ENCODE measurements at places on chromosomes 6 and 20. TPM values are rescaled to one million over a fixed set of nuclear protein-coding genes. Genes with fewer than 3 reads are reported as not detected.

DNA sequence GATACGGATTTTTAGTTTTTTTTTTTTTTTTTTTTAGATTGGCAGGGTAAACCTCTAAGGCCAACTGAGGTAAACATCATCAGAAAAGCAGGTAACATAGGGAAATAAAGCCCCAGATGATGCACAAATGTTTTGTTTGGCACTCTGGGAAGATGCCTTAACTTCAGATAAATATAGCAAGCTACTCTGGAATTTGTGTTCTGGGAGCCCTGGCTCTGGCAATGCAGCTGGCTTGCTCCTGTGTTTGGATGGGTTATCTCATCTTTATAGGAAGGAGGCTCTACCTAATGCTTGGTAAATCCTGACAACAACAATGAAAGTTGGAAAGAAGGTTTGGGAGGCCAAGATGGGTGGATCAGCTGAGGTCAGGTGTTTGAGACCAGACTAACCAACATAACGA is 77.4 kb downstream of the GFOD1 start:
- no peak for DNase-seq

DNA sequence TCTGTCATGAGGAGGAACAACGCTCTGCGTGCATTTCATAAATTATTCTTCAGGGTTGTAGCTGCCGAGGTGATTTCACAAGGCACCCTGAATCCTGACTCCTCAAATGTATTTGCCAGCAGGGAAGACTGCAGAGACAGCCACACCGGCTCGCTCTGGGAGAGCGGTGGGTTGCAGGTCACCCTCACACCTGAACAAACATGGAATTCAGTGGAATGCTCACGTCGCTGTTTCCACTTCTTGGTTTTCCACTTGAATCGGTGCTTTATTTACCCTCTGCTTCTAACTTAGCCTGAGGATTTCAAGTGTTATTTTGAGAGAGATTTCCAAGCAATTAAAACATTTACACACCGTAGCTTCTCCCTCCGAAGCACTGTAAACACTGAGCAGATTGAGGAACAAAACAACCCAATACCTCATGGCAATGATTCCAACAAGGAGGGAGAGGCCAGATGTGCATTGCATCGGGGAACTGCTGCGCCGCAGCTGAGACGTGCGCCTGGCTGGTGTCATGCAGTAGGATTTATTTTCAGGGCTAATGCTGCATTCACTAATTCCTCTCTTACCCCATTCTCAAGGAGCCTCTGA is 59.5 kb upstream of the GGTLC1 start:
- DNase-seq = no peak

DNA sequence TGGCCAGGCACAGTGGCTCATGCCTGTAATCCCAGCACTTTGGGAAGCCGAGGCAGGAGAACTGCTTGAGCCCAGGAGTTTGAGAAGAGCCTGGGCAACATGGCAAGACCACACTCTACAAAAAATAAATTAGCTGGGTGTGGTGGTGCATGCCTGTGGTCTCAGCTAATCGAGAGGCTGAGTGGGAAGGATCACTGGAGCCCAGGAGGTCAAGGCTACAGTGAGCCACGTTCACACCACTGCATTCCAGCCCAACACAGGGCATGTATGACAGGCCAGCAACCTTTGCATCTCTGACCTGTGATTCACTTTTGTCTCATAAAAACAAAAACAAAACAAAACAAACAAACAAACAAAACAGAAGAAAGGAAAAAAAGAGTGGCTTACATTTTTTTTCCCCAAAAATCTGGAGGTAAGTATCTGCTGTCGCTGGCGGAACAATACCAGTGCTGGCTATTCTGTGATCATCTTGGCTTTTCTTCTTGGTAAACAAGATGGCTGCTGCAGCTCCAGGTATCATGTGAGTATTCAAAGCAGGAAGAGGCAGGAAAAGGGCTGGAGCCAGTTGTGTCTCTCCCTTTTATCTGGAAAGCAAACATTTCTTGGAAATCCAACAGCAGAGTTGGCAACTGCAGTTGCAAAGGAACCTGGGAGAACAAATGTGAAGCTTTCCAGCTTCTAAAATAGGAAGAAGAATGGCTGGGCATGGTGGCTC is 40.4 kb upstream of the ZMYND8 start:
- no peak for DNase-seq

GRCh38 chr20:20235681-20236080 is 132.2 kb upstream of the INSM1 start:
- no peak for DNase-seq

- no peak for DNase-seq
Observed at GRCh38 chr6:166855416-166855815, 100.9 kb downstream of the RNASET2 start.

NRSN1 gene
- not detected for total RNA-seq

GRCh38 chr6:19158586-19158985 is 678.6 kb upstream of the ID4 start:
- DNase-seq = no peak

LINC00237 gene
- under 0.01 TPM for total RNA-seq

All from dermis microvascular lymphatic vessel endothelial cell (primary cell).